ENCODE measurements at places on chromosomes 13 and 19.

GRCh38 chr13:79531542-79532254, 50.7 kb downstream of the NDFIP2 start:
- DNase-seq = no peak

GRCh38 chr13:113090806-113091205, 14.8 kb upstream of the F7 start:
- no peak for DNase-seq

- no peak for DNase-seq
Observed at GRCh38 chr19:8036434-8037099, 16.0 kb upstream of the CCL25 start.

GRCh38 chr19:45251452-45252354, 632 bp downstream of the MARK4 start:
- DNase-seq = peak; percentile 70

All from GM10248 (cell line).